ENCODE measurements at places on chromosomes 12 and 14.

DNA sequence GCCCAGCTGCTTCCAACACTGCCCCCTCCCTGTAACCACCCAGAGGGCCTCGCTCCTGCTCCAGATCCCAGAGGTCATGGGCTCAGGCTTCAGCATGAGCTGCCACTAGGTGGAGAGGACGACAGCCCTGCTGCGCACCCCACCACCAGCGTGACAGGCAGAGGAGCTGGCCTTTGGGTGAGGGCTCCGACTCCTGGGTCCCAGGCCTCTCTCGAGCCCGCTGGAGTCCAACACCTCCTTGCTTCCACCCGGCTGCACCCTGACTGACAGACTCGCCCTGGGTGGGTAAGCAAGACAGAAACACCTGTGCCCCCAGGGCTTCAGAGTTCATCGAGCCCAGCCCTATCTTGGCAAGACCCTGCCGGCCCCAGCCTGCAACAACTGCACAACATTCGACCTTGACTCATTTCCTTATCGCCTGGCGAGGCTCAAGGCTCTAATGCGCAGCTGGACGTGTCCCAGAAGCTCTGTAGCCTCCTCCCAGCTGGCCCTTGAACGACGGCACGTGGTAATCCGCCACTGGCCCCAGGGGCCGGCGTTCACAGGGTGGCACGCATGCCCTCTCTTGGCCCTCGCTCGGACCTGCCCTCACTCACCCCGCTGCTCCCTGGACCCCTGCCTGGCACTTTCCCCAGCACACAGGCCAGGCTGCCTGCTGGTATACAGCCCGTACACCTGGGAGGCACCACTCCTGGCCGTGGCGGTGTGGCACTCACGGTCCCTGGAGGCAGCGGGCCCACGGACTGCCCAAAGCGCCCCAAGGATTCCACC is 28.0 kb downstream of the VPS37B start:
- no peak for DNase-seq

- no peak for DNase-seq
These were observed 365 bp downstream of the CCDC59 start for GRCh38 chr12:82357845-82358199.

- no peak for DNase-seq
These were observed 6.8 kb downstream of the ALDH1L2 start for GRCh38 chr12:105077435-105077834.

- no peak for DNase-seq
These were observed 675.6 kb upstream of the MDGA2 start for GRCh38 chr14:48350971-48351370.

GRCh38 chr14:72646861-72647528 is 246.9 kb downstream of the DPF3 start:
- no peak for DNase-seq

- DNase-seq, result no peak
These were observed 265.5 kb downstream of the SEC23A start for GRCh38 chr14:38837343-38838048.

DNA sequence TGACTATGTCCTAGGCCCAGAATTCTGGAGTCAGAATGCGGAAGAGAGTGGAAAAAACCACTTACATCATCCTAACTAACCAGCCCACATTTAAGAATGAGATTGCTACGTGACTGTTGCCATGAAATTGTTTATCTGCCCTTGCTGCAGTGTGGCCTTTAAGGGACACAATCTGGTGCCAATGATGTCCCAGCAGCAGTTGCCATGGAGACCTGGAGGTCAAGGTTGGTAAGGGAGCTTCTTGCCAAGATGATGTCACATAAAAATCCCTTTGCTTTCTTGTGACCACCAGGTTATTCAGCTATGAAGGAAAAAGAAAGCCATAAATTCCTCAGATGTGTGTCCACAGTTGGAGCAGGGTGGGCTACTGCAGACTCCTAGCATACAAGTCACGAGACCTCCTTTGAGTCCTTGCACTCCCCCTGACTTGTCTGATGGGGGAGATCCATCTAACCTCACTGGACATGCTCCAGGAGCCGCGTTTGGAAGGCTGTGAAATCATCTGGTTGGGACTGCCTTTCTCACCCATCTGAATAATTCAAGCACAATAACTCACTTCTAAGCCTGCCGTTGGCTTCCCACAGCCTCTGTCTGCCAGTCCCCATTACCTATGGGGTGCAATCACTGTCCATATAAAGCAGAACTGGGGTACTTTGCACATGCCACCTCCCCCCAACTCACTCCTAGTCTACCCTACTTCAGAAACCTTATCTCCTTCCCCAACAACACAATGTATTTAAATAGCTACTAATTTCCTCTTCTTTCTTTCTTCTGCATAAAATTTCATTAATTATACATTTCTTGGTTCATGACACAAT is 165.6 kb downstream of the ZFP36L1 start:
- no peak for DNase-seq

DNA sequence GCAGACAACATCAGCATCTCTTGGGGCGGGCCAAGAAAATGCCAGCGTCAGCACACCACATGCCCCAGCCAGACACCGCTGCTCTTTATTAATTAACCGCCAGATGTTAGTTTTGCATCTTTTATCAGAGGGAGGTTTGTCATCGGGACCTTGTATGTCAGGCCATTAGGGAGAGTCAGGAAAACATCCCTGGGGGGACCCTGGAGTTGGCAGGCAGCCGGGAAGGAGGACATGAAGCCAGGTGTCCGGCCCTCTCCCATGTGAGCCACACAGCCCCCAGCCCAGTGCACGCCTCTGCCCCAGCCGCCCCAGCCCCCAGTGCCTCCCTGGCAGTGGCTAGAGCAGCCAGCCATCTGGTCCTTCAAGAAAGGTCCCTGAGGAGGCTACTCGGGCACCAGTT is 56.9 kb upstream of the FAM222A start:
- no peak for DNase-seq

DNA sequence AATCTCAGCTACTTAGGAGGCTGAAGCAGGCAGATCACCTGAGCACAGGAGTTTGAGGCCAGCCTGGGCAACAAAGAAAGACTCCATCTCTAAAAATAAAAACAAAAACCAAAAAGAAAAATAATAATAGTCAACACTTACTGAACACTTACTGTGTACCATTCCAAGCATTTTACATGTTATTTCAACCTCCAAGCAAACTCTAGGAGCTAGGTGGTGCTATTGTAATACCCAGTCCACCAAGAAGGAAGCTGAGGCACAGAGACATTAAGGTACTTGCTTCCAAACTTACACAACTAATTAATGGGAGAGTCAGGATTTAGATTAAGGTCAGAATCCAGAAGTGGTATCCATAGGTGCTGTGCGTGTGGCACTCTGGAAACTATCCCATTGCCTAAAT is 13.7 kb upstream of the OR6J1 start:
- DNase-seq, result no peak

DNA sequence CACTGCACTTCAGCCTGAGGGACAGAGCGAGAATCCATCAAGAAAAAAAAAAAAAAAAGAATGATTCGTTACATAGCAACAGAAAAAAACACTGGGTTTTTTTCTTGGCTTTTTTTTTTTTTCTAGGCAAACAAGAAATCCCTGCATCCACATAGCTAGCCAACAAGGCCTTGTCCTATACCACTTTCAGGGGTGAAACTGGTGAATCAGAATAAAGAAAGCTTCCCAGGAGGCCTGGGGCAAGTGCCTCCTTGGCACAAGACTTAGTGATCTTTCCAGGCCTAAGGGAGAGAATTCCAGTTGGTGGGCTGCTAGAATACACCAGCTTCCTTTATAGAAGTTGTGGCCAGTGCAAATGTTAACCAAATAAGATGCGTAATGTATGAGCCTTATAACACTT is 90.0 kb downstream of the VCPKMT start:
- DNase-seq, result no peak

DNA sequence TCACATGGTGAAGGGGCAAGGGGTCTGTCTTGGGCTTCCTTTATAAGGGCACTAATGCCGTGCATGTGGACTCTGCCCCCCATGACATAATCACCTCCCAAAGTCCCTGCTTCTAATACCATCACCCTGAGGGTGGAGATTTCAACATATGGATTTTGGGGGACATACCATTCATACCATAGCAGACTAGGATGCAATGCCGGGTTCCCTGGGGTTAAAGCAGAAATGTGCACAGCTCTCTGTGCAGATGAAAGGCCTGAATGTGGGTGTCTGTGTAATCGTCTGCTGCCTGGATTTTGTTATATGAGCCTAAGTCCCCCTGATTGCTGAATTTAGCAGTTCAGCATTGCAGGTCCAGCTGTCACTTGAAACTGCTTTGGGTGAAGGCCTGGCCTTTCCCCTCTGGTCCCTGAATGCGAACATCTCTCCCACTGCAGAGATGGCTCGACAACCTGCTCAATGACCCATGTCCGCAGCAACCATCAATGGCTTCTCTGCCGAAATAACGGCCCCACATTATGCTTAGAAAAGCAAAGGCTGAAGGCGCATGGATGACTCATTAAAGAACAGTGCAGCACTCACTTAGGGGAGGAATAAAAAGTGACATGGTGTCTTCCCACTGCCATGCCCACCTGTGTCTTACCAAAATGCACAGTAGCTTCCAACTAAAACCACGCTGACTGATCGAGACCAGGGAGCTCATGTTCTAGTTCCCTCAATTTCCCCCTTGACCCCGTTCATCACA is 286.3 kb downstream of the DPF3 start:
- DNase-seq, result no peak

GRCh38 chr12:53300187-53300586 is 692 bp downstream of the MYG1 start:
- DNase-seq, result peak; percentile 40

- DNase-seq, result no peak
These were observed 35.2 kb downstream of the KSR2 start for GRCh38 chr12:117933545-117933944.

GRCh38 chr12:109266106-109266879 is 42.8 kb downstream of the FOXN4 start:
- no peak for DNase-seq

DNA sequence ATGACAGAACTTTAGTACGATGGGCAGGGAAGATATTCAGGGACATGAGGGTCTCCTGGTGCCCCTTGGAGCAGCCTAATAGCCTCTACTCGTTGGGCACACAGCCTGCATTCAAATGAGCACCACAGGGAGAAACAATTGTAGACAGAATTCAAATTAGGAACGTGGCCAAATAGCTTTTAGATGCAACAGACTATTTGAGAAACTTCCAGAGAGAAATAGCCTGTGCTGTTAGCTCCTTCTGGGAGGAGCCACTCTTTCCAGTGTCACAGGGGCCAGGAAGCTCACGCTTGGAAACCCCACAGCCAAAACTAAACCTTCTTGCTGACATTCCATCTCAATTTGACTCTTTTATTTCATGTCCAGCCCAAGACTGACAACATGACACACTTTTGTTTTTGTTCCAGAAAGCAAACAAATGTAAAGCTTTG is 114.5 kb downstream of the RPAP3 start:
- no peak for DNase-seq

GRCh38 chr12:62227091-62227490 is 33.1 kb upstream of the USP15 start:
- DNase-seq, result no peak

DNA sequence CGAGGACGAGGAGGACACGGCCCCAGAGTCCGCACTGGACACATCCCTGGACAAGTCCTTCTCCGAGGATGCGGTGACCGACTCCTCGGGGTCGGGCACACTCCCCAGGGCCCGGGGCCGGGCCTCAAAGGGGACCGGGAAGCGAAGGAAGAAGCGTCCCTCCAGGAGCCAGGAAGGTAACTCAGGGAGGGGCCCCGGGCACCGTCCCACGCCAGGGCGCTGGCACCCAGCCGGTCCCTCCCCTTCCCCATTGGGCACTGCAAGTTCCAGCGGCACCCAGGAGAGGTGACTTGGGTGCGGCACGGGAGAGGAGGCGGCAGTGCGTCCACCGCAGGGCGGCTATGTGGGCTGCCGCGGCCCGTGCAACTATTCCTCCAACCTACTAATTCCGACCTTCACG is 9.3 kb upstream of the ADSS1 start:
- no peak for DNase-seq

DNA sequence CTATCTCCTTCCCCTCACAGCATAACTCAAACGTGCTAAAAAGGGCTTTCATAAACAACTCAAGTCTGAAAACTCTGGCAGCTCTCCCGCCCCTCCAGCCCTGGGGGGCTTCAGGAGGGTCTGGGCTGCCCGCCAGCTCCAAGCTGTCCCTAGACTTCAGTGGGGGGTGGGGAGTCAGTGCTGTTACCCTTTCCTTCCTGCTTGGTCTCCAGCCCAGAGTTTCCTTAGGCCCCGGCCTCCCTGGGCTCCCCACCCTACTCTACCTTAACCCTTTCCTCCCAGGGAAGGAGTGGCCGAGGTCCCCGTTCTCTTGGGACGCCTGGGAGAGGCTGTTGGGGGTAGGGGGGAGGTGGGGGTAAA is 530 bp upstream of the NYNRIN start:
- DNase-seq, result no peak

All from H54 (cell line).